ENCODE measurements at places on chromosomes 2 and 18.
A peak's percentile ranks its signal among the peaks of the same experiment; 100 is the strongest.

GRCh38 chr18:61939046-61939674 lies 46.4 kb upstream of the RNF152 start:
- DNase-seq = no peak

DNA sequence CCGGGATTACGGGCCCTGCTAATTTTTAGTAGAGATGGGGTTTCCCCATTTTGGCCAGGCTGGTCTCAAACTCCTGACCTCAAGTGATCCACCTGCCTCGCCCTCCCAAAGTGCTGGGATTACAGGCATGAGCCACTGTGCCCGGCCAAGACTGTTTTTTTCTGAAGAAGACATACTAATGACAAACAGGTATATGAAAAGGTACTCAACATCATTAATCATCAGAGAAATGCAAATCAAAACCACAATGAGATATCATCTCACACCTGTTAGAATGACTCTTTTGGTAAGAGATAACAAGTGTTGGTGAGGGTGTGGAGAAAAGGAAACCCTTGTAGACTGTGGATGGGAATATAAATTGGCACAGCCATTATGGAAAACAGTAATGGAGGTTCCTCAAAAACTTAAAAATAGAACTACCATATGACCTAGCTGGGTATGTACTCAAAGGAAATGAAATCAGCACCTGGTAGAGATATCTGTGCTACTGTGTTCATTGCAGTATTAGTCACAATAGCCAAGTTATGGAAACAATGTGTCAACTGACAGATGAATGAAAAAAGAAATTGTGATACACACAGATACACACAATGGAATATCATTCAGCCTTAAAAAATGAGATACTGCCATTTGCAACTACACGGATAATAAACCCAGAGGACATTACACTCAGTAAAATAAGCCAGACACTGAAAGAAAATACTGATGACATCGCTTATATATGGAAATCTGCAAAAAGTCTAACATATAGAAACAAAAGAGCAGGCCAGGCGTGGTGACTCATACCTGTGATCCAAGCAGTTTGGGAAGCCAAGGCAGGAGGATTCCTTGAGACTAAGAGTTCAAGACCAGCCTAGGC lies 20.8 kb downstream of the SOS1 start:
- DNase-seq = no peak

- DNase-seq = no peak
Measured at GRCh38 chr18:76371301-76372203, 123.5 kb downstream of the ZNF516 start.

DNA sequence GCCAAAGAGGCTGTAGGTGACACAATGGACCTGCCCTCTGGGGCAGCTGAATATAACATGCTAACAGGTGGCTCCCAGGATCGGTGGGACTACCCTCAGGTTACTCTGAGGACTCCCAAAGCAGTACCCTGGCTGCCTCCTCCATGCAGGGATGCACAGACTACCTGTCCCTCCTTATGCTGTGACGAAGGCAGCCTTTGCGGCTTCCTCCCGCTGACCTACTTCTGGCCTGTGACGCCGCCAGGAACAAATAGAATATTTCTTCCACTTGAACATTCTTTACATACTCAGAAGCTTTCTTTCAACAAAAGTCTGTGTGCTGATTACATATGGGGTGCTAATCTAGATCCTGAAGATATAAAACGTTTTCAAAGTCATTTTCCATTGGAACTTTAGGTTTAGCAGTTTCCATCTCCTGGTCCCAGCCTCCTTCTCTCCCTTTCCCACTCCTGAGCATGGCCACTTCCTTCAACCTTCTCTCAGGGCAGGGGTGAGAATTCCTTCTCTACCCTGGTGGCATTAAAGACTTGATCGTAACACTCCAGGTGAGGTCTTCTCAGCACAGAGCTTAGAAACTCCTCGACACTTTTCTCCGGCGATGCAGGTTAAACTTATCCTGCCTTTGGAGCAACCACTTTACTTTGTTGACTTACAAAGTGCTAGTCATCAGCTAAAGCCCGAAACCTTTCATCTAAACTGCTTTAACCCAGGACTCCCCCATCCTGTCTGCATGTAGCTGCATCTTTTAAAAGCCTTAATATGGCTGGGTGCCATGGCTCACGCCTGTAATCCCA lies 58.9 kb upstream of the STK17B start:
- peak; percentile 17 for DNase-seq

- no peak for DNase-seq
Measured at GRCh38 chr2:175004730-175004979, 526 bp downstream of the CHN1 start.

GRCh38 chr18:22267225-22267624 lies 97.8 kb downstream of the GATA6 start:
- DNase-seq = no peak

Data from activated CD4-positive, CD25-positive, alpha-beta regulatory T cell (primary cell).